Naive B cell (primary cell): ENCODE measurements at places on chromosomes 3 and 15. TPM values are rescaled to one million over a fixed set of nuclear protein-coding genes. Genes with fewer than 3 reads are reported as not detected.

DNA sequence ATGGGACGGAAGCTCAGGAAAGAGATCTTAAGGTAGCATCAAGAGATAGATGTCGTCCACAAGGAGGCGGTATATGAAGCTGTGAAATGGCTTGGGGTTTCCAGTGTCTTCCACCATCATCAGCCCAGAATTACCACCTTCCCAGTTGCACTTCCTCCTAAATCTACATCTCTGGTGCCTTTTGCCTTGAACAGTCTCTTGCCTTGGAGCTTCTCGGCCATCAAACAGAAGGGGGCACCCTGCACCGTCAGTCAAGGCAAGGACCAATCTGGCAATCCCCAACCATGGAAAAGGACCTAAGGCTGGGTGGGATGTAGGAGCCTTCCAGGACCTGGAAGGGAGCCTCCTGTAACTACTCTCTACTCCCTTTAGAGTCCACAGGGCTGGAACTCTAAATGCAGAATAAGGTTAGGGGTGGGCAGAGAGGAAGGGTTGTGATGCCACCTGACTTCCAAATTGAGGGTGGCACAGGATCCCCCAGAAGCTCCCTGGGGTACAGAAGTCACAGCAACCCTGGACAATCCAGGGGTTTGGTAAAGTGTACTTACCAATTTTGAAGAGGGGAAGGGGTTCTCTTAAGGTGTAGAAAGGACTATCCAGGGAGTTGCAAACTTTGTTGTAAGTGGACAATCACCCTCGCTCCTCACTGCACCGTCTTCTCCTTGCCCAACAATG, 1.0 kb upstream of the RYR3 start:
- H3K4me3 ChIP-seq = no peak overlapping the region
- DNase-seq = no peak
- no peak overlapping the region for H3K27ac ChIP-seq
- no peaks in the 10 kb centered on the region for H3K36me3 ChIP-seq
- peaks cover 58% of the 10 kb centered on the region for H3K27me3 ChIP-seq

DNA sequence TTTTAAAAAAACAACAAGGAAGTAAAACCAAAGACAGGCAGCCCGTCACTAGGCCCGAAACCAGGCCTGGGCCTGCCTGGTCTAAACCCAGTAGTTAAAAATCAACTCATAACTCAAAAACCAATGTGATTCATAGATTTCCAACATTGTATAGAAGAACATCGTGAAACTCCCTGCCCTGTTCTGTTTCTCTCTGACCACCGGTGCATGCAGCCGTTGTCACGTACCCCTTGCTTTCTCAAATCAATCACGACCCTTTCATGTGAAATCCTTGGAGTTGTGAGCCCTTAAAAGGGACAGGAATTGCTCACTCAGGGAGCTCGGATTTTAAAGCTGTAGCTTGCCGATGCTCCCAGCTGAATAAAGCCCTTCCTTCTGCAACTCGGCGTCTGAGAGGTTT, 89.5 kb downstream of the DCLK3 start:
- no peak for DNase-seq
- no peak overlapping the region for H3K4me3 ChIP-seq
- peaks cover 9% of the 10 kb centered on the region for H3K36me3 ChIP-seq
- no peaks in the 10 kb centered on the region for H3K4me1 ChIP-seq

GRCh38 chr3:30597131-30597768, 9.2 kb upstream of the TGFBR2 start:
- DNase-seq = no peak
- H3K27ac ChIP-seq = no peak overlapping the region
- no peaks in the 10 kb centered on the region for H3K27me3 ChIP-seq
- no peak overlapping the region for H3K4me3 ChIP-seq

DNA sequence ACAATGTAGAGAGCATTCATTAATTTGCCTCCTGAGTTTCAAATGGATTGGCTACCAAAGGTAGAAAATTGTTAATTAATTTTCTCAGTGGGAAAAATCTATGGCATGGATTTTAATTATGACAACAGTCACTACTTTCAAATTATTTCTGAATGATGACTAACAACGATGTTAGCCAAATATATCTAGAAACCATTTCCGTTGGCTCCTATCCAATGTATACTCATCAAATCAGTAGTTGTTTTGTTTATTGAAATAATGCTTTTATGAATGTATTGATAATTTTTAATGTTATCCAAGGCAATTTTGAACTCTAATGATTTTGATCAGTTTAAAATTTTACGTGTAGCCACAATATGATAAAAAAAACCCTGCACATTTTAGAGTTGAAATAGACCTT, 333.4 kb downstream of the NAALADL2 start:
- no peak overlapping the region for H3K27ac ChIP-seq
- H3K4me3 ChIP-seq = no peak overlapping the region
- no peaks in the 10 kb centered on the region for H3K27me3 ChIP-seq
- H3K36me3 ChIP-seq = no peaks in the 10 kb centered on the region
- no peaks in the 10 kb centered on the region for H3K4me1 ChIP-seq

DNA sequence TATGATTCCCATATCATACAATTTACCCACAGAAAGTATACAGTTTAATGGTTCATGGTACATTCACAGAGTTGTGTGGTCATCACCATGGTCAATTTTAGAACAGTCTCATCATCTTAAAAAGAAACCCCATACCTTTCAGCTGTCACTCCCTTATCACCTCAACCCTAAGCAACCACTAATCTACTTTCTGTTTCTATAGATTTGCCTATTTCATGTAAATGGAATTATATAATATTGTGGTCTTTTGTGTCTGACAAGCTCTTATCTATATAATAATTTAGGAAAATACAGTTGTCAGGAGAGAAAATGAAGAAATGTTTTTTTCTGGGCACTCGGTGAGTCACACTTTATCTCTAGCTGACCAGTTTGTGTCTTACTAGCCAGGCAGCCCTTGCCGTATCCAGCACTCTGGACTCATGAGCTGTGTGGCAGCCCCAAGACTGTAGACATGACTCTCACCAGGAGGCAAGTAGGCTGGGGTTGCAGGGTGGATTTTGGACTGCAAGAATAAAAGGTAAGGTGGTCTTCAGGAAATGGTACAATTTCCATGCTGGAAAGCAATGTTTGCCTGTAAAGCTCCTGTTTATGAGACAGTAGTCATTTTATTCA, 234.6 kb downstream of the THRB start:
- H3K36me3 ChIP-seq = no peaks in the 10 kb centered on the region
- no peaks in the 10 kb centered on the region for H3K4me1 ChIP-seq
- H3K27me3 ChIP-seq = no peaks in the 10 kb centered on the region
- H3K27ac ChIP-seq = no peak overlapping the region

GRCh38 chr15:100705841-100706240, 103.5 kb downstream of the ASB7 start:
- no peak for DNase-seq
- no peak overlapping the region for H3K27ac ChIP-seq
- peaks cover 46% of the 10 kb centered on the region for H3K27me3 ChIP-seq
- no peaks in the 10 kb centered on the region for H3K4me1 ChIP-seq
- peaks cover 14% of the 10 kb centered on the region for H3K36me3 ChIP-seq

The GRK7 gene
- polyA plus RNA-seq = not detected

DNA sequence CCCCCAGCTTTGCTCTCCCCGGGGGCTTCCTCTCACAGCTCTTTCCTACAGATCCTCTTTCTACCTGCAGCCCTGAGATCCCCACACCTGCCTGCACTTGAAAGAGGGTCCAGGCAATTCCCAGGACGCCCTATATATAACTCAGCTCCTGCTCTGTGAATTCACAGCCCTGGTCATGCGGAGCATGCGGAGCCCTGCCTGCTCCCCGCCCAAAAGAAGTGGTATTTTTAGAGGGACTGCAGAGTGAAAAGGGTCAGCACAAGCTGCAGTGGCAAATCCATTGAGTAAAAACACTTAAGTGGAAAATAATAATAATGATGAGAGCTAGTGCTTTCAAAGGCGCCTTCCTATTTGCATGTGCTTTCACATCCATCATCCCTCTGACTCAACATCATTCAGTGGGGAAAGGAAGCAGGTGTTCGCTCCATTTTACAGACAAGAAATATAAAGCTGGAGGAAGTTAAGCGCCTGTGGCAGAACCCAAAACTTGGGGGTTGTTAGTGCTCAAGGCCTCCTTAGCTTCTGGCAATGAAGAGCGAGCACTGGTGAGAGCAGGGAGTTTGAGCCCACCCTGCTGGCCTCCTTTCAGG, 76.3 kb upstream of the LIPC start:
- H3K4me1 ChIP-seq = no peaks in the 10 kb centered on the region
- no peaks in the 10 kb centered on the region for H3K36me3 ChIP-seq

The CFAP100 gene
- not detected for polyA plus RNA-seq

- no peak for DNase-seq
- H3K36me3 ChIP-seq = peaks cover 11% of the 10 kb centered on the region
- H3K27ac ChIP-seq = no peak overlapping the region
- no peaks in the 10 kb centered on the region for H3K27me3 ChIP-seq
- peak overlapping the region; percentile 97 for H3K4me3 ChIP-seq
- H3K4me1 ChIP-seq = peaks cover 35% of the 10 kb centered on the region
Observed at GRCh38 chr3:136860541-136860940, 1.5 kb upstream of the NCK1 start.

The EFCC1 gene
- polyA plus RNA-seq = not detected

GRCh38 chr3:156418428-156418827, 136.5 kb downstream of the SSR3 start:
- no peak overlapping the region for H3K27ac ChIP-seq
- H3K4me3 ChIP-seq = no peak overlapping the region
- no peak for DNase-seq

The TAMM41 gene
- 18.1 TPM for polyA plus RNA-seq

DNA sequence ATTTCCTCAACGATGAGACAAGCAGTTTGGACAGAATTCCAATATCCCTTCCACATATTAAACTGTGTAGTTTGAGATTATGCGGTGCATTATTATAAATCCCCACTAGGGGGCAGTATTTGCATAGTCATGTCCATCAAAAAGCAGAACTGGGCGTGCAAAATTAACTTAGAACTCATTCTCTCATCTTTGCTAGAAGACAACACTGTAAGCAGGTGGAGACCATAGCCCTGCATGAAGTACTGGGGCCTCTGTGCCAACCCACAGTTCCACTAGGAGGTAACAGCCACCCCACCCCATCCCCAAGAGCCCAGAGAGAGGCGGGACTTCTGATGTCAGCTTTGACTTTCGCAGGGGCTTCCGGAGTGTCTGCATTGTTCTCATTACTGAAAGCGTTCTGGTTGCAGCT, 106.6 kb upstream of the TMC3 start:
- H3K27ac ChIP-seq = no peak overlapping the region
- no peak overlapping the region for H3K4me3 ChIP-seq
- no peaks in the 10 kb centered on the region for H3K36me3 ChIP-seq
- H3K27me3 ChIP-seq = no peaks in the 10 kb centered on the region
- DNase-seq = peak; percentile 59

The CCR9 gene
- 1.7 TPM for polyA plus RNA-seq

- no peaks in the 10 kb centered on the region for H3K36me3 ChIP-seq
- H3K4me3 ChIP-seq = no peak overlapping the region
- H3K27ac ChIP-seq = no peak overlapping the region
- H3K4me1 ChIP-seq = no peaks in the 10 kb centered on the region
- DNase-seq = no peak
- peaks cover 16% of the 10 kb centered on the region for H3K27me3 ChIP-seq
Observed at GRCh38 chr3:133843634-133844033, 38.0 kb downstream of the SRPRB start.

DNA sequence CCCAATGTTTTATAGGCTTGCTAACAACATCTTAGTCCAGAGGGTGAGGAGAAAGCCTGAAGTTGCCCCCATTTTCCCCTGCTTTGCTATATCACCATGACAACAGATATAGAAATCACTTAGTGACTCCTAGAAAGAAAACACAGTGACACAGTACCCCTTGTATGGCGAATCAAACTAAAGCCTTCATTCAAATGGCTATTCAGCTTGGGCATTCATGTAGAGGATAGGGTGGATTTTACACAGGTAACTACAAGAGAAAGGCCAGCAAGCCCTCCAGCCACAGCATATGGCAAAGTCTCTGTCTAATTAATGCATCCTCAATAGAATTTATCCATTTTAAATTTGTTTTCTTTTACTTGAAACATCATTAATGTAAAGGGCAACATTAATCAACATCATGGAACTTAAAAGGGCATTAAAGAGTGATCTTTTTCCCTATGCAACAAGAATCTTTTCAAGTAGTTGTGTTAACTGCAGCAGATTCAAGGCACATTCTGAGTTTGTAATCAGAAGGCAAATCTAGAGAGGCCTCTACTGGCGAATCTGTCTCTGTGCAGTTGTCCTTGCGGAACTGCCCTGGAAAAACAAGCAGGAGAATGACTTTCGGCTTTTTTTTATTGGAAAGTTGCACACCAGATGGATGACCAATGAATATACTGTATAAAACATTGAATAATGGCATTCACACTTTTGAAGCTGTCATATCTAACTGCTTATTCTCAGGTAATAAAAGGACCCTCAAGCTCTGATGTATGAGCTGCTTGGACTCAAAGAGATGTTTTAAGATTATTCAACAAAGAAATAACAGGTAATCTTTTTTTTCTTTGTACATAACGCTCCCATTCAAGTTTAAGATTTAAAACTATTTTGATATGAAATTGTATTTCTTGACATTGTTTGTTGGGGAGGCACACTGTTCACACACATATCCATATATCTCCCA, 621.7 kb upstream of the AGTR1 start:
- H3K27ac ChIP-seq = no peak overlapping the region
- H3K36me3 ChIP-seq = no peaks in the 10 kb centered on the region
- H3K4me1 ChIP-seq = no peaks in the 10 kb centered on the region
- no peak for DNase-seq
- no peak overlapping the region for H3K4me3 ChIP-seq

GRCh38 chr3:54146506-54147239, 24.3 kb downstream of the CACNA2D3 start:
- H3K27me3 ChIP-seq = peaks cover 19% of the 10 kb centered on the region
- no peak overlapping the region for H3K4me3 ChIP-seq
- DNase-seq = no peak
- H3K36me3 ChIP-seq = no peaks in the 10 kb centered on the region
- H3K27ac ChIP-seq = no peak overlapping the region

The DUOXA1 gene
- polyA plus RNA-seq = not detected

GRCh38 chr15:57504599-57504940, 87.1 kb upstream of the MYZAP start:
- H3K36me3 ChIP-seq = no peaks in the 10 kb centered on the region
- DNase-seq = no peak

DNA sequence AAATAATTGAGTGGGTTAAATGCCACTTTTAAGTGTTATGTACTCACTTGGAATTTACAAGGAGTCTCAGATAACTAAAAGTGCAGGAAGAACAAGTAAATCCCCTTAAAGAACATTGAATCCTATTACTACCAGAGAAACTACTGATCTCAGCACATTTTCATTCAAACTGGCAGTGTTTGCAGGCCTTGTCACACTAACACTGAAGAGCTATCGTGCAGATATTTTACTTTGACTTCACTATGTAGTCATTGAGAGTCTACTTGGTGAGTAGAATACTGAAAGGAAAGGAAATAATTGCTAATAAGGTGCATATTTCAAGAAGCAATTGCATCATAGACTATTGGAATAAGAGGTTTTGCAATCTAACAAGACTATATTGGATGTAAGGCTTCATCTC, 721.4 kb upstream of the CBLB start:
- no peaks in the 10 kb centered on the region for H3K4me1 ChIP-seq
- H3K4me3 ChIP-seq = no peak overlapping the region
- no peaks in the 10 kb centered on the region for H3K27me3 ChIP-seq
- no peak for DNase-seq
- no peak overlapping the region for H3K27ac ChIP-seq
- H3K36me3 ChIP-seq = no peaks in the 10 kb centered on the region
